AG09319 (cell line): ENCODE measurements at places on chromosomes 1 and 21.

DNA sequence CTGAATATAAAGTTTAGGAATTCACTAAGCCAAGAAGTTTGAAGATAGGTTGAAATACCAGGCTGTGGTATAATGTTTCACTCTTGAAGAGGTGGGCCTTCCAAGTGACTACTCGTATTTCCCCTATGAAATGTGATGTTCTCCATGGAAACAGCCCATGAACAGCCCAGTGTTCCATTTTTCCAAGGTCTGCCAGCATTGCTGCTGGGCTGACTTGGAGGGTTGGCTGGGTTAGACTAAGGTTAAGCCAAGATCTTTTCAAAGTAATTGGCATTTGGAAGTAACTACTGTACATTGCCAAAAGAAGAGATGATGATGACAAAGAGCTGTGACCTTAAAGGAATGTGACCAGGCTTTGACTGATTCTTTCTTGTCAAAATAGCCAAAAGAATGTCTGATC, 73.8 kb downstream of the RPE65 start:
- DNase-seq, result peak; percentile 41

GRCh38 chr21:40837456-40837855, 9.5 kb downstream of the DSCAM start:
- DNase-seq, result no peak

DNA sequence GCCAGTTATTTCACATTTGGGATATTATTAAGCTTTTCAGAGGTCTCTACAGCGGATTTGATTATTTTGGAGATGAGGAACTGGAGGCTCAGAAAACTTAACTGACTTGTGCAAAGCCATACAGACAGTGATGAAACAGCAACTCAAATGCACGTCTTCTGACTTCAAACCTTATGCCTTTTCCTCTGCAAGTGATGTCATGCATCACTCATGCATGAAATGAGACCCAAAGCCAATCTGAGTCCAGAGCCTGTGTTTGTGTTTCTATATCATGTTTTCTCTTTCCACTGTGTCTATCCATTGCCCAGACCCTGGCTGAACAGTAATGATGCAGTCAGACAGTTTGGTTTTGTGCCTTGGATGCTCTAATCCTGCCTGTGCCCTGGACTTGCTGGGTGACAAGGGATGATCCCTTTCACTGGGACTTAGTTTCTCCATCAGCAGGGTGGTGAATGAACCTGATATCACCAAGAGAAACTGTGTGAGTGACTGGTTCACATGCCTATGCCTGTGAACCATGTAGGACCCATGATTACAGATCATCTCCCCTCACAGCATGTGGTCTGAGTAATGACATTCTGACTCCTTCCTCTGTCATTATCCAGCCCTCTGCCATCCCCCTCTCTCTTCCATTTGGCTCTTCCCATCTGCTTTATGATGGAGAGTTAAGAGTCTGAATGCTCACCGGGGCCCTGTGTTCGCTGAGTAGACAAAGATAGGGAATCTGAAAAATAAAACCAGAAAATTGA, 33.4 kb downstream of the SLAMF6 start:
- no peak for DNase-seq

DNA sequence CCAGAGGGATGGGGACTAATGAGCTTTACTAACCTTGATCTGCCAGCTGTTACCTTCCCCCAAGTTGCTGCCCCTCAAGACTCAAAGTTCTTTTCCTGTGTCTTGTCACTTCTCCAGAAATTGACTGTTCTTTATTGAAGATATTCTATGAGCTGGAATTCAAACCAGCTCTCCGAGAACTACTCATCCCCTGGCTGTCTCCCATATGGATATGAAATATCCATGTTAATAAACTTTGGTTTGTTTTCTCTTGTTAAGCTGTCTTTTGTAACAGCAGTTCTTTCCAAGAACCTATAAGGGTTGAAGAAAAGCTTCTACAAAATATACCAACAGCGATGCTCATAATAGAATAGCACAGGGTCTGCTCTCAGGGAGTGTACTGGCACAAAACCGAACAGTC, 77.0 kb downstream of the CAMK2N1 start:
- no peak for DNase-seq

DNA sequence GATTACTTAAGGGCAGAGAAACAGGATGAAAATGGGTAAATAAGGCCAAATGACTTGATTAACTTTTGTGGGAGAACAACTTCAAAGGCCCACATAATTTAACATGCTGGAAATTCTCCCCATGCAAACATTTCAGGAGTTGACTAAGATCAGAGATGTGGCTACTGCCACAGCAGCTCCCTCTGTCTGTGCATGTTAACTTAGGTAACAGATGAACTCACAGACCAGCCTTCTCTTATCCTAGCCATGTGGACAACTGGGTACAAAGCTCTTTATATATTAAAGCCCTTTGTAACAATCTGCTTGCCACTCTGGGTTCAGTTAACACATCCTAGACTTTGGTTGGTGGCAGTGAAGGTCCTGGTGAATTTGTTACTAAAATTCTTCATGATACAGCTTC, 33.2 kb downstream of the BEND5 start:
- DNase-seq, result no peak
